ENCODE measurements at places on chromosomes 3 and 15.

DNA sequence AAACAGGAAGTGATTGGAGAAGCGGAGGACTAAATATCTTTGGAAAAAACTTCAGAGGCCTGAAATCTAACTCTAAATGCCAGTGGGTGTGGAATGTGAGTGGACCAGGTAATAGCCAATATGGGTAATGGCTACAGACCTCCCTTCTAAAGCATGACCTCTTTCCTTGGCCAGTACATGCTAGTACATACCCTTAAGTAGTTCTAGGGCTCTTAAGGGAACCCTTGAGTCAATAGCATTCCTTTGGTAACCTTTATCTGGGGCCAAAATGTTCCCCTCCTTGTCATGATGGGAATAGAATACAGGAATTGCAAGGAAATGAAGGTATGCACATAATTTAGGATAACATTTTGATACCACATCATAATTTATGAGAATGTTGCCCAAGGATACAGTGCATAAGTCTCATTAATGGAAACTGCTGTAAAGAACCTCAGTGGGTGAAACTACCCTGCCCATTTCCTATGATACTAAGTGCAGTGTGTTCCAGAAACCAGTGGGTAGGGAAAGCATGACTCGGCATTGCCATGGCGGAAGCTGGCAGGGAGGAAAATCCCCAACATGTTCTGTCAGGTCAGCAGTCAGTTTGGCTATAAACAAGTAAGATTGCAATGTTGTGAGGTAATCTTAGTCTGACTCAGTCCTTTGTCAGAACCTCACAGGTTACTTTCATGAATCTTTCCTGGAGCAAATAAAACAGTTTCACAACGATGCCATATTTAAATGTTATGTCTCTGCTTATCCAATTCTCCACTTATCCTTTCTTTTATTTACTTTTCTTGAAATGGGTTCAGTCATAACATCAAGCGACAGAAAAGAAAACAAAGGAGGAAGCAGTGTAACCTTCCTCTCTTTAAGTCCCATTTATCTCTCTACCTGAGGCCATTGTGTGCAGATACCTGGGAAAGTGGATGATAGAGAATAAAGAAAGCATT lies 23.5 kb upstream of the RAP2B start:
- DNase-seq = no peak

DNA sequence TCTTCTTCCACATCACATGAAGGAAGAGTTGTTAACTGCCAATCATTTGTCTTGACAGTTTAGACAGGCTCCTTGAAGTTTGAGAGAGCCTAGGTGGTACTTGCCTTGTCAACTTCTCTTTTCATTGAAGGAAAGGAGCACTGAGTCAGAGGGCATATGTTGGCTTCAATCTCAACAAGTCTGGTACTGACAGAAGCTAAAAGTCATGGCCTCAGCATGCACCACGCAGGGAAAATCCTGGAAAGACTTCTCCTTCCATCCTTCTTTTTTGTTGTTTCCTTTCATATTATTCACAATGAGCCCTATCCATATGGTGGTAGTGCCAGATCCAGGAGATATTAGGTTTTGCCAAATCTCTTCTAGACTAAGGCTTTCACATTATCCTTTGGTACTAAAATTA lies 1272.5 kb downstream of the ROBO1 start:
- DNase-seq = no peak

GRCh38 chr3:66497288-66497984 lies 3.4 kb downstream of the LRIG1 start:
- DNase-seq = no peak

DNA sequence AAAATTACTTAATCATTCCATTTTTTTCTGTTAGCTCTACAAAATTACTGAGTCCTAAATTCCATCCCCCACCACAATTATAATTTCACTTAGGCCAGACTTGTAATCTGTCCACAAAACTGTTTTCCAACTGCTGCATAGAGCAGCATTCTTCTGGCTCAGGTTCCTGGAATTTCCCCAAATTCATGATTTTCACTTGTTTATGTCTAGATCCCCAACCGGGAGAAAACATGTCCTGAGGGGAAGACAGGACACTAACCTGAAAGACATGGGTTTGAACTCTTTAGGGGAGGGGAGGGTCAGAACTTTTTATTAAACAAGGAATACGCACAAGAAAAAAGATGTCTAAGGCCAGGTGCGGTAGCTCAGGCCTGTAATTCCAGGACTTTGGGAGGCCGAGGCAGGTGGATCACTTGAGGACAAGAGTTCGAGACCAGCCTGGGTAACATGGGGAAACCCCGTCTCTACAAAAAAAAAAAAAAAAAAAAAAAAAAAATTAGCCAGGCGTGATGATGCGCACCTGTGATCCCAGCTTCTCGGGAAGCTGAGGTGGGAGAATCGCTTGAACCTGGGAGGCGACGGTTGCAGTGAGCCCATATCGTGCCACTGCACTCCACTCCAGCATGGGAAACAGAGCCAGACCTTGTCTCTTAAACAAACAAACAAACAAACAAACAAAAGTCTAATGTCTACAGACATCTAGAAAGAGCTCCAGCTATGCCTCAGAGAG lies 1.5 kb downstream of the ETFA start:
- DNase-seq = no peak

DNA sequence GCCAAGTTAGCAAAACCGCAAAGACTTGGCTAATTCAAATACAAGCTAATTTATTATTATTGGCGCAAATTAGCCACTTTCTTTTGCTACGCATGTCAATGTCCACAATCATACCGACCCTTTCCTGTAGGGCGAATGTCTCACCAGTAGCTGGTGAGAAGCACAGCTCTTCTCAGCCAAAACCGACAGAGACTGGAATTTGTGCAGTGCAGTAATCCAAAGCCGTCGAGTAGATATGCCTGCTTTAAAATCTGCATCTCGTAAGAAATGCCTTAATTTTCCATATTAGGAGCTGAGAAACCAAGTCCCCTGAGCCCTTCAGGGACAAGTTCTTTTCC lies 614 bp upstream of the MINDY2 start:
- DNase-seq = no peak

DNA sequence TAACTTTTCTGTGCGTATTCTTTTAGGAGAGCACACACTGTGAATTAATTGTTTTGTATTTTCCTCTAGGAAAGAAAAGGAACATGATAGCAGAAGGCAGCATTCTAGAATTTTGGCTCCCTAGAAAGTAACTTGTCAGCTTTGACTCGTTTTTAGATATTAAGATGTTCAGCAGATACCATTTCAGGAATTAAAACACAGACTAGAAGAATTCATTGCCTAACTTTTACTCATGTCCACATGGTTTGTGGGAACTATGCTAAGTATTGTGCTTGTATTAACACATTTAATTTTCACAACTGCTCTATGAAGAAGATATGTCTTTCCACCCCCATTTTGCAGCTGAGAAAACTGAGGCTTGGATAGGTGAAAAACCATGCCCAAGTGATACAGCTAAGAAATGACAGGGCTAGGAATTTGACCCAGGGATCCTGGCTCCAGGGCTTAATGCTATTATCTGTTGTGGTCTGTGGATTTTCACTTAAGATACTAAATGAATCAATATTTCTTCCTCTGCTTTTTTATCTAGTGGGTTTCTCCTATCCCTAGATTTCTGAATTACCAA lies 128.8 kb downstream of the MITF start:
- no peak for DNase-seq
